Upper lobe of left lung (tissue), 6 donors: ENCODE measurements at places on chromosomes 1 and 21. TPM values are rescaled to one million over a fixed set of nuclear protein-coding genes. Genes with fewer than 3 reads are reported as not detected.
A peak's percentile ranks its signal among the peaks of the same experiment; 100 is the strongest.

Gene CSF3R
- 276 TPM for total RNA-seq

Gene GPR153
- 19.6 TPM for total RNA-seq

Gene TTC34
- 0.76 TPM for total RNA-seq

- H3K27ac ChIP-seq: no peak overlapping the region
- peak overlapping the region; percentile 43 for H3K4me3 ChIP-seq
- H3K36me3 ChIP-seq: no peaks in the 10 kb centered on the region
- H3K4me1 ChIP-seq: peaks cover 11% of the 10 kb centered on the region
- DNase-seq: peak; percentile 87
Observed at GRCh38 chr1:35707601-35708440, 10.9 kb downstream of the C1orf216 start.

DNA sequence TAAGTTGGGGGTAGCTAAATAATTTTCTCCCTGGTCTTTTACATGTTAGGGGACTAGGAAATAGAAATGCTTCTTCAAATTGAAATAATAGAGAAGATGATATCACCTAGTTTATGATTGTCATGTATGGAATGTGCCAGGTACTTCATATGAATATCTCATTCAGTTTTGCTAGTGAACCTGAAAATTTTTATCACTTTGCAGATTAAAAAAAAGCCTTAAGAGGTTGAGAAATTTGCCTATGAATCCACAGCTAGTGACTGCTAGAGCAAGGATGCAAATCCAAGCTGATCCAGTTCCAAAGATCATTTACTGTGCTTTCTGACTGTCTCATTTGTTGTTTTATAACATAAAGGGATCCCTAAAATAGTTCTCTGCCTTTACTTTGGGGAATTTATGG is 24.7 kb downstream of the RNF2 start:
- H3K4me3 ChIP-seq: no peak overlapping the region
- no peak for DNase-seq
- no peaks in the 10 kb centered on the region for H3K27me3 ChIP-seq
- H3K27ac ChIP-seq: no peak overlapping the region
- no peaks in the 10 kb centered on the region for H3K4me1 ChIP-seq
- H3K36me3 ChIP-seq: no peaks in the 10 kb centered on the region

- no peak overlapping the region for H3K4me3 ChIP-seq
- no peaks in the 10 kb centered on the region for H3K27me3 ChIP-seq
- H3K36me3 ChIP-seq: no peaks in the 10 kb centered on the region
- DNase-seq: no peak
- no peak overlapping the region for H3K27ac ChIP-seq
Observed at GRCh38 chr1:65512967-65513780, 92.7 kb downstream of the LEPR start.

Gene CNN3
- 152 TPM for total RNA-seq

- peaks cover 4% of the 10 kb centered on the region for H3K4me1 ChIP-seq
- DNase-seq: no peak
- H3K27me3 ChIP-seq: no peaks in the 10 kb centered on the region
- no peak overlapping the region for H3K27ac ChIP-seq
- H3K4me3 ChIP-seq: no peak overlapping the region
- H3K36me3 ChIP-seq: peaks cover 20% of the 10 kb centered on the region
Observed at GRCh38 chr1:220235462-220235861, 36.8 kb downstream of the RAB3GAP2 start.

GRCh38 chr1:63642901-63643300 is 49.7 kb downstream of the PGM1 start:
- no peaks in the 10 kb centered on the region for H3K27me3 ChIP-seq
- no peak overlapping the region for H3K27ac ChIP-seq
- no peaks in the 10 kb centered on the region for H3K36me3 ChIP-seq
- H3K4me1 ChIP-seq: peaks cover 4% of the 10 kb centered on the region

Gene SYNC
- 28.3 TPM for total RNA-seq

DNA sequence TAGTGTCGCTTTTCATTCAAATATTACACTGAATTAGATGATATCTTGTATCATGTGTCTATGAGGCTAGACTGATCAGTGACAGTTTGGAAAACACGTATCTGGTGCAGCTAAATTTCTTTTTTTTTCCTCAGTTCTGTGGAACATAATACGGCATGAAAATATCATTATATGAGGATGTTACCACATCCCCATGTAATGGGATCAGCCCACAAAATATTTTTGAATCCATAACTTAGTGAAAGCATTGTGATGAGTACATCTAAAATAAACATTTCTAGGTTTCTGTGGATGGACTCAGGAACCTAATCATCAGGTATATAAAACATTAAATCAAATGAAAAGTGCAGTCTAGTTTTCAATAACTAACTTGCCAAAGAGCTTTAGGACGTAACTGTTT is 356.3 kb downstream of the USP25 start:
- H3K4me3 ChIP-seq: no peak overlapping the region
- no peak overlapping the region for H3K27ac ChIP-seq
- DNase-seq: no peak
- no peaks in the 10 kb centered on the region for H3K27me3 ChIP-seq

GRCh38 chr1:167330601-167331293 is 110.1 kb downstream of the POU2F1 start:
- H3K27me3 ChIP-seq: no peaks in the 10 kb centered on the region
- no peak overlapping the region for H3K27ac ChIP-seq
- no peaks in the 10 kb centered on the region for H3K36me3 ChIP-seq
- DNase-seq: no peak
- no peak overlapping the region for H3K4me3 ChIP-seq

Gene GBP6
- 0.30 TPM for total RNA-seq

Gene NLRP3
- total RNA-seq: 6.8 TPM

GRCh38 chr1:148383966-148384365 is 99.1 kb downstream of the PPIAL4G start:
- no peaks in the 10 kb centered on the region for H3K27me3 ChIP-seq
- no peaks in the 10 kb centered on the region for H3K4me1 ChIP-seq
- H3K4me3 ChIP-seq: no peak overlapping the region
- no peak overlapping the region for H3K27ac ChIP-seq
- H3K36me3 ChIP-seq: no peaks in the 10 kb centered on the region

- H3K27me3 ChIP-seq: no peaks in the 10 kb centered on the region
- H3K27ac ChIP-seq: no peak overlapping the region
- no peaks in the 10 kb centered on the region for H3K4me1 ChIP-seq
- no peak for DNase-seq
Observed at GRCh38 chr1:199152676-199153075, 513.8 kb downstream of the PTPRC start.

Gene PAFAH2
- total RNA-seq: 14.4 TPM

DNA sequence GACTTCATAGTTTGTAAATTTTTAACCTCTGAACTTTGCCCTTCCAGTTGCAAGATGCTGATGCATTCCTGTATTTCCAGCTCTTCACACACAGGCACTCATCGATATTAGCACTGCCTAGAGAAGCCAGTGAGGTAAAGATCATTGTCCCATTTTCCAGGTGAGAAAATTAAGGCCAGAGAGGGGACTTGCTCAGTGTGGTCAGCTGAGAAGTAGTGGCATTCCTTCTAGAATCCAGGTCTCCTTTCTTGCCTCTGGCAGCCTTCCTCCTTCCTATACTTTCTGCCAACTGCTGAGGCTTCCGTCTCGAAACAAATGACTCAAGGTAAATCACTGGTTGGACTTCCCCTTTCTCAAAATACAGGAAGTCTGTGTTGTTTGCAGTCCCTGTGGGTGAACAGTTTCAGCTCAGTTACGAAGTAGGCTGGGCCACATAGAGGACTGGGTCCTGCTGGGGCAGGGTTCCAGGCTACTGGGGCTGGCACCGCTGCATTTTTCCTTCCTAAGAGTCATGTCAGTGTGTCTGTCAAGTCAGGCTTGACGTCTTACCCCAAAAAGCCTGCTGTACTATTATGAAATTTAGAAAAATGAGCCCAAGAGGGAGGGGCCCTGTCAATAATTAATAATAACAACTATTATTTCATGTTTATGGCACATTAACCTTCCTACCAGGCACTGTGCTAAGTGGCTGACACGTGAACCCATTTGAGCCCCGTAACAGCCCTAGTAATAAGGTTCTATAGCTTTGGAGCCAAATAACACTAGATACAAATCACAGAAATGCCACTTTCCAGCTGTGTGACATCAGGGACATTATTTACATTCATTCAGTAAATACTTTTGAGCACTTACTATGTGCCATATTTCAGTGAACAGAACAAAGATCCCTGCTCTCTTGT is 16.6 kb upstream of the RNF19B start:
- H3K36me3 ChIP-seq: no peaks in the 10 kb centered on the region
- peaks cover 33% of the 10 kb centered on the region for H3K4me1 ChIP-seq
- peak overlapping the region; percentile 85 for H3K27ac ChIP-seq
- no peaks in the 10 kb centered on the region for H3K27me3 ChIP-seq

DNA sequence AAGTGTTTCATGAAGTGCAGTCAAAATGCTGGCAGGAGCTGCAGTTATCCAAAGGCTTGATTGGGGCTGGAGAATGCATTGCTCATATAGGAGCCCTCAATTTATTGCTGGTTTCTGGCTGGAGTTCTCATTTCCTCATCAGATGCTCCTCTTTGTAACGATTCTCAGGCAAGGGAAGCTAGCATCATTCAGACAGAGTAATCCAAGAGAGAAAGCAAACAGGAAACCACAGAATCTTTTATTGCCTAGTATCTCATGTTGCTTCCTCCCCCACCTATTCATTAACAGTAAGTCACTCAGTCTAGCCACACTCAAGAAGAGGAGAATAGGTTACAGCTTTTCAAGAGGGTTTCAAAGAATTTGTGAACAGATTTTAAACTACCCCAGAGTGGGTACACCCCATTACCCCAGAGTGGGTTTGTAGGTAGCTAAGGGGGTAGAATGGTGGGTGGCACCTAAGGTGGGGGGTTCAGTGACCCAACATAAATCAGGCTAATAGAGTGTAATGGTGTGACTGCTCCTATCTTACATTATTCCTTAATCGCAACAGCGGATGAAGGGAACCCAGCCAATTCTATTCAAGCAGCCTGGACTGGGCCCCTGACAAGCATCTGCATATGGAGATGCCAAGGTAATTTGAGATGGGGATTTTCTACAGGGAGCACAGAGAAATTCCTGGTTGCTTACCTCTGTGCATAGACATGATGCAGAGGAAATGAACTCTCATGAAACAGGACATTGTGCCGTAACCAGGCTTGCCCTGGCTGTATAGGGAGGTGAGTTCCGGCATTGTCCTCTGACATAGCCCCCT is 67.1 kb downstream of the KCNJ15 start:
- H3K36me3 ChIP-seq: no peaks in the 10 kb centered on the region
- peaks cover 14% of the 10 kb centered on the region for H3K4me1 ChIP-seq
- no peak overlapping the region for H3K4me3 ChIP-seq
- no peak for DNase-seq
- no peak overlapping the region for H3K27ac ChIP-seq

DNA sequence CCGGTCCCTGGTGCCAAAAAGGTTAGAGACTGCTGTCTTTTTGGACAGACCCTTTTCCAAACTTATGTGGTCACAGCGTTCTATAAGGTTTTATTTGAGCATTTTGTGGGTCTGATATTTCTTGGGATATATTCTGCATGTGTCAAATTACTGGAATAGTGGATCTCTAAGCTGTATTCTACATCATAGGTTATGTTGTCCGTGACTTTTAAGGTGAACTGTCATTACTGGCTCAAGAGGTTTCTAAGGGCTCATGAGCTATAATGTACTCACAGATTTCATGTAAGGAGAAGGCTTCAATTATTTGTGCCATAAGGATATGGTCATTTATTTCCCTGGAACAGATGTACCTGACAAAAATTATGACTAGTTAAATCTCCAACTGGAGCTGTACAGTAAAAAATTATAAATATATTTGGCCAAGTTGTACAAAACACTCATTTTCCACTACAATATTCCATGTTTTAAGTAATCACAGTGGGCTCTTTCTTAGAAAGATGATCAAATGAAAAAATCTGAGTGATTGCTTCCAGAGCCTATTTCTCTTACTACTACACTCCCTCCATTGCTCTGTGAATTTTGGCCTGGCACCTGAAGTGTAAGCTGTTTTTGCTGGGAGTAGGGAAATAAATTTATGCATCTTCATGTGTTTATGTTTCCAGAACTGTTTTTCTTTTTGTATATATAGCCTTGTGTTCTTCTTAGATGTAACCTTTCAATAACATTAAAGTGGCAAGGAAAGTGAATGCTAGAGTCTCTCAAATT is 538.1 kb upstream of the ZRANB2 start:
- no peak for DNase-seq
- no peak overlapping the region for H3K27ac ChIP-seq
- no peaks in the 10 kb centered on the region for H3K27me3 ChIP-seq
- H3K36me3 ChIP-seq: no peaks in the 10 kb centered on the region

DNA sequence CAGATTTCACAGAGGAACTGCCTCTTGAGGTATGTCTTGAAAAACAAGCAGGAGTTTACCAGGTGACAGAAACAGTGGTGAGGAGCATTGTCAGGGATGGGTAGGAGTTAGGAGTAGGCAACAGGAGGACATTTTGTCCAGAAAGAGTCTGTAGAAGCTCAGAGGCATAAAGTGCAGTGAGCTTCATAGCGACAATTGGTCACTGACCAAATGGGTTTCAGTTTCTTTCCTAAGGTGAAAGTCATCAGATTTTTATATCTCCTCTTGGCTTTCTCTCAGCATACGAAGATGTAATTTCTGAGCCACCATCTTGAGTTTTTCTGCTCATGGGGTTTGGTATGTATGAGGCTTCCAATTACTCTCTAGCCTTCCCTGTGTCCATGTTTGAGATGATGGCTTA is 29.3 kb upstream of the FASLG start:
- H3K4me3 ChIP-seq: no peak overlapping the region
- DNase-seq: no peak
- no peaks in the 10 kb centered on the region for H3K36me3 ChIP-seq
- no peaks in the 10 kb centered on the region for H3K27me3 ChIP-seq
- no peak overlapping the region for H3K27ac ChIP-seq
- no peaks in the 10 kb centered on the region for H3K4me1 ChIP-seq

DNA sequence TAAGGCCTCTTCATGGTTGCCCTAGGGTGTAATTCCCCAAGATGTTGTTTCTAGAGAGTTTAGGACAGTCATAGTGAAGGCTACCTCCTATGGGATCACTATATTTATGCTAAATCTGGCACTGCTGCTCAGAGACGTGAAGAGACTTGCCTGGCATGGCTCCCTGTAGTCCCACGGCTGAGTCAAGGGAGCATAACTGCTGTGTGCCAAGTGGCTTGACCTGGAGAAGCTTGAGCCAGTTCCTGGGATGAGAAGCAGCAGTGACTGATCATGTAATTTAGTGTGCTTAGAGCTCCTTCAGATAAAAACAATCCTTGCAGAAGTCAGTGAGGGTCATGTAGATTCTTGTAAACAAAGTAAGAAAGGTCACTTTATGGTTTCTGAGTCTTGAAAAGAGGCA is 68.9 kb upstream of the TSPAN2 start:
- no peaks in the 10 kb centered on the region for H3K27me3 ChIP-seq
- DNase-seq: no peak
- no peak overlapping the region for H3K4me3 ChIP-seq
- H3K36me3 ChIP-seq: no peaks in the 10 kb centered on the region

DNA sequence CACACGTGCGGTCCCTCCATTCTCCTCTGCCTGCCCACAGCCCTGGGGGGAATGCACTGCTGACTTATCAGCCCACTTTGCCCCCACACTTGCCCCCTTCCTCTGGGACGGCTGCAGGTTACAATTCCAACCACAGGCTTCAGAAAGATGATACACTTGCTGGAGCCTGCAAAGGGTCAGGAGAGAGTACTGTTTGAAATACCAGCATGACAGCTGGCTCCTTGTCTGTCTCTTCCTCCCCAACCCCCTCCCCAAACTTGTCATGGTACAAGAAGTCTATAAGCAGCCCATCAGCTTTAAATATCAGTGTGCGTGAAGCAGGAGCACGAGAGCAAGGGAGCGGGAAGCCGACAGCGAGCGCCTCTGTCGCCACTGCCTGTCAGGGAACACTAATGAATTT is 62.4 kb downstream of the ERI3 start:
- peaks cover 44% of the 10 kb centered on the region for H3K36me3 ChIP-seq
- DNase-seq: peak; percentile 64
- no peak overlapping the region for H3K4me3 ChIP-seq
